ENCODE measurements at places on chromosomes 4 and X. TPM values are rescaled to one million over a fixed set of nuclear protein-coding genes. Genes with fewer than 3 reads are reported as not detected.

Gene PNMA6A
- polyA plus RNA-seq = 0.14 TPM

Gene CLCN4
- polyA plus RNA-seq = 5.1 TPM

Gene GRIA2
- not detected for polyA plus RNA-seq

Gene JAKMIP1
- polyA plus RNA-seq = 1.9 TPM

Gene GAB1
- 2.1 TPM for polyA plus RNA-seq

Gene F8A3
- polyA plus RNA-seq = 2.5 TPM

Gene SSX2B
- not detected for polyA plus RNA-seq

Gene MAGEA11
- polyA plus RNA-seq = not detected

Gene SEC24B
- 16.4 TPM for polyA plus RNA-seq

Gene HPF1
- polyA plus RNA-seq = 28.3 TPM

Gene TBC1D14
- 28.2 TPM for polyA plus RNA-seq

Gene POF1B
- polyA plus RNA-seq = 3.9 TPM

All from IgD-negative memory B cell (primary cell).